ENCODE measurements at places on chromosomes 11 and 22.
A peak's percentile ranks its signal among the peaks of the same experiment; 100 is the strongest.

- DNase-seq = no peak
Measured at GRCh38 chr22:45917146-45917545, 59.8 kb downstream of the WNT7B start.

- no peak for DNase-seq
Measured at GRCh38 chr22:32880505-32880892, 79.0 kb downstream of the TIMP3 start.

- no peak for DNase-seq
Measured at GRCh38 chr22:23609983-23610781, 21.9 kb downstream of the DRICH1 start.

DNA sequence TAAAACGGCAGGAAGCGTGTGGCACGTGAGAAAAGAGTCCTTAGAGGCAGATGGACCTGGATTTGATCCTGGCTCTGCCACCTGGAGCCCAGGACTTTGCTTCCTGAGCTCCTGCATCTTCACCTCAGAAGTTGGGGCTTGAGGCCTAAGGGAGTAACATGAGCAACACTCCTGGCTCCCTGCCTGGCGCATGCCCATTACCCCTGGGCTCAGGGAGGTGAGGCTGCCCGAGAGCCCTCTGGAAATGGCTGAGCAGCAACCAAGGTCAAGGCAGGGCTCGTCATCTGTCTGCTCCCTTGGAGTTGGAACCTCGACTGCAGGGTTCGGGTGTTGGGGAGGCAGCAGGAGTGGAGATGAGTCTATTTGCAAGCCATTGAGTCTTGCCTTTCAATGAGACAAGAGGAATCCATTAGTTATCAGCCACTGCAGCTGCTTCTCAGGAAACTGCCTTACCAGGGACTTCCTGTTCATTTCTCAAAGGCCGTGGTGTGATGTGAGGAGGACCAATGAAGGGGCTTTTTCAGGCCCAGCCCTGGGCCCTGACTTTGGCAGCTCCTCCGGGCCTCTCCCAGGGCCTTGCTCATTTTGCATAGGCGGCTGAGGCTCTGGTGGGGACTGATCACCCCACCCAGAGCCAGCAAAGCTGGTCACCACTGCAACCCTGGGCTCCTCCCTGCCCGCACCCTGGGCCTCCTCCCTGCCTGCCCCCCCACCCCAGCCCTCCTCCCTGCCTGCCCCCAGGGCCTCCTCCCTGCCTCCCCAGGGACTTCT, 6.4 kb downstream of the FADS2 start:
- peak; percentile 44 for DNase-seq

DNA sequence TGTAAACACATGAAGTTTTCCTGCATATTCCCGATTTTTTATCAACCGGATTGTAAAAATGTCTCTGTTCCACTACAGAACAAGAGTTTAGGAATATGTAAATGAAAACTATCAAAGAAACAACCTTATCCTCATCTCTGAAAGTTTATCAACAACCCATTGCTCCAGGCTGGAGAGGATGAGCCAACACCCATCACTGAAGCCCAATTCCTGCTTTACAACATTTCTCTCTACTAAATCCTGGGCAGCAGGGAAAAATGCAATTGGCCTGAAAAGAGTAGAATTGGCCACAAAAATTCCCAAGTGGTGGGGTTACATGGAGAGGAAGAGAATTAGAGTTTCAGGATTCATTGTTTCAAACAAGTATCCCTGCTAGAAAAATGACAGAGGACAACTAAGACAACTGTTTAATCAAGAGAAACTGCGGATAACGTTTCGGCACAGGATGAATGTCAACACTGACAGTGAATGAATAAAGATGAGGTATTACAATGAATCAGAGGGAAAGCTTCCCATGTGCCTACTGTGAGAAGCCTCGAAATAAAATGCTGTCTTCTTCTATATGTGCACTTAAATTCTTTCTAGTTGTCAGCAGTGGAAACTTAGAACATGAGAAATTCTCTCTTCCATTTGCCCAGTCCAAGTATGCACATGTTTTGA, 317.3 kb upstream of the ANO3 start:
- DNase-seq = no peak

- DNase-seq = peak; percentile 31
Measured at GRCh38 chr11:125345421-125346178, 150.5 kb downstream of the FEZ1 start.

DNA sequence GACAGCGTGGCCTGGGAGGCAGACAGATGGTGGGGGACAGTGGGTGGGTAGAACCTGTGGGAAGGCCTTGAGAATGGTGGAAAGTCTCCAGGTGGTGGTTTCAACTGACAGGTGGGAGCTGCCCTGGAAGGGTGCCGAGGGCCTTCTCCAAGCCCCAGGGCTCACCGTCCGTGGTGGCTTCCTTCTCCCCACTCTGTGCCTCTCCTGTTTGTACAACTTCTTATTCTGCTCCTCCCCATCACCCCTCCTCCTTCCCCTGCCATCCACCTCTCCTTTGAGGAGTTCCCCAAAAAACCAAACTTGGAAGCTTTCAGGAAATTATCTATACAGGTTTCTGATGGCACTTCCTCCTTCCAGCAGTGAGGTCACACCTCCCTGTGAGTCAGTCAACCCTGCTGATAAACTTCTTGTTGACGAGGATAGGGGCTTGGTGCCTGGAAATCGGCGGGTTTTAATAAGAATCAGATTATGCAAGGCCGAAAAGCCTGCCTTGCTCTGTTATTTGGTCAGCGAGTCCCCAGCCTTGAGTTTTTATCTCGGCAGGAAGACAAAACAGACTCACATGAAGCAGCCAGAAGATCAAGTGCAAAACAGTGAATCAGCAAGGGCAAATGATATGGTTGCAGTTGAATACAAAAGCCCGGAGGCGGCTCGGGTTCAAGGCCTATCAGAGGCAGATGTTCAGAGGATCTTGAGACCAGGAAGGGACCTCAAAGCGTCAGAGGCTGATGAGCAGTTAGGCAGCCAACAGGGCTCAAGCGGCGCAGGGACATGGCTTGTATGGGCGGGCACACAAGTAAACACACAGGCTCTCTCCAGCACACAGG, 9.5 kb upstream of the ST3GAL4 start:
- DNase-seq = no peak

DNA sequence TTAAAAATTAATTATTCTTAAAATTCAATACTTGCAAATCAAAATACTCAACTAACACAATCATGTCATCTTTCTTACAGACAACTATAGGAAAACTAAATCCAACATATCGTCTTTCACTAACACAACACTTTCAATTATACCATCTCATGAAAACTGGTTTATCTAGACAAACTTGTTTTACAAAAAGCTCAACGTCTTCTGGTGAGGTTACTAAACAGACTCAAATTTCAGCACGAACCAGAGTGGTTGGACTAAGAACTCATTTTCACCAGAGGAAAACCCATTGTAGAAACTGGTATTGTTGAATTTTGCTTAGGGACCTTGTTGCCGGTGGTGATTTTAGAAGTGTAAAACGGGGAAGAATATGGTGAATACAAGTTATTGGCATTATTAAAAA, 52.2 kb downstream of the NUP98 start:
- DNase-seq = no peak

GRCh38 chr11:64848826-64849597, 4.6 kb upstream of the CDC42BPG start:
- no peak for DNase-seq

DNA sequence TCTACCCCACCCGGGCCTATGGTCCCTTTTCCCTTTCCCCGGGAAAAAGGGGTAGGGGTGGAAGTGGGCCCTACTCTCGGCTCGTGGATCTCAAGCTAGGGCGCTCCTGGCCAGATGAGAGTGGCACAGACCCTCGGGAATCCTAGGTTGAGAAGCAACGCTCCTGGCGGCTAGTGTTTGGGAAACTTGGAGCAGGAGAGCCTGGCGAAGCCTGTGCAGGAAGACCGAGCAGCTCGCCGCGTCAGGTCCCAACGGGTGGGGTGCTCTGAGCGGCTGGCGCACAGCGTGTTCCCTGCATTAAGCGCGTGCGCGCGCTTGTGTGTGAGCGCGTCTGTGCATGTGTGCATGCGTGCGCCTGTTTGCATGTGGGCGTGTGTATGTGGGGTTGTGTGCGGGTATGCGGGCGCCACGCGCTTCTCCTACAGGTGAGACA, 7.1 kb upstream of the FLI1 start:
- DNase-seq = no peak

DNA sequence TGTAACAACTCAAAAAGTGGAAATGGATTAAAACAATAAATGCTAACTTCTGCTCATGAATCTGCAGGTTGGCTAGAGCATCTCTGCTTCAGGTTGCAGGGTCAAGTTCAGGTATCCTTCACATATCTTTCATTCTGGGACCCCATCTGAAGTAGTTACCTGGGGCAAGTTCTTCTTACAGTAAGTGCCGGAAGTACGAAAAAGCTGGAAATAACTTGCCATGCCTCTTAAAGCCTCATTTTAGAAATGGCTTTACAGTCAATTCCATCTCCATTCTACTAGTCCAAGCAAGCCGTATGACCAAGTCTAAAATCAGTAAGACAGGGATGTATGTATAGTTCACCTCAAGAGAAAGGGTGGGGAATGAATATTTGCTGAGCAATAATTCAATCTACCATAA, 93.7 kb downstream of the FCHSD2 start:
- DNase-seq = no peak

- DNase-seq = no peak
Measured at GRCh38 chr11:80309301-80309700, 868.5 kb upstream of the TENM4 start.

DNA sequence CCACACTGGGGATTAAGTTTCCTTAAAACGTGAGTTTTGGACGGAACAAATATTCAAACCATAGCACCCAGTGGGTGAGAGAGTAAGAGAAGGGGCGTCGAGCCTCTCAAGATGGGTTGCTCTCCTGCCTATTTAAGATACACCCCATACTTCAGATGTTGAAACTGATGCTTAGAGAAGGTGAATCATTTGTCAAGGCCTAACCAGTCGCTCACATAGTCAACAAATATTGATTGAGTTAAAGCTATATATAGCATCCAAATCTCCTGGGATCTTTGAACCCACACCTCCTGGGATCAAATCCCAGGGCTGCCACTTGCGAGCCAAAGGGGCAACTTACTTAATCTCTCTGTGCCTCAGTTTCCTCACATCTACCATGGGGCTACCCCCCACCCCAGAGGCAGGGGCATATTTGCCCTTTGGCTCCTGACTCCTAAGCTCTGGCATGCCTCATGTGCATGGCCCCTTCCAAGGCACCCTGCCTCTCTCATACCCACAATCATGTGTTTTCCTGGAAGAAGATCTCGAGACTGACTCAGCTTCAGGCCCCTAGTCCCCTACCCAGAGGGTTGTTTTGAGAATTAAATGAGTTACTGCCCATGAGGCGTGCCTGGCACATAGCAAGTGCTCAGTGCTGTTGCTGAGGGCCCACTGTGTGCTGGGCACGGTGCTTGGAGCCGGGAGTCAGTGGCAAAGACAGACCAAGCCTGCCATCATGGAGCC, 19.0 kb upstream of the PDGFB start:
- DNase-seq = no peak

GRCh38 chr22:43218786-43219185, 31.9 kb upstream of the TTLL12 start:
- DNase-seq = no peak

GRCh38 chr11:62373464-62374119, 36.3 kb downstream of the ASRGL1 start:
- no peak for DNase-seq

DNA sequence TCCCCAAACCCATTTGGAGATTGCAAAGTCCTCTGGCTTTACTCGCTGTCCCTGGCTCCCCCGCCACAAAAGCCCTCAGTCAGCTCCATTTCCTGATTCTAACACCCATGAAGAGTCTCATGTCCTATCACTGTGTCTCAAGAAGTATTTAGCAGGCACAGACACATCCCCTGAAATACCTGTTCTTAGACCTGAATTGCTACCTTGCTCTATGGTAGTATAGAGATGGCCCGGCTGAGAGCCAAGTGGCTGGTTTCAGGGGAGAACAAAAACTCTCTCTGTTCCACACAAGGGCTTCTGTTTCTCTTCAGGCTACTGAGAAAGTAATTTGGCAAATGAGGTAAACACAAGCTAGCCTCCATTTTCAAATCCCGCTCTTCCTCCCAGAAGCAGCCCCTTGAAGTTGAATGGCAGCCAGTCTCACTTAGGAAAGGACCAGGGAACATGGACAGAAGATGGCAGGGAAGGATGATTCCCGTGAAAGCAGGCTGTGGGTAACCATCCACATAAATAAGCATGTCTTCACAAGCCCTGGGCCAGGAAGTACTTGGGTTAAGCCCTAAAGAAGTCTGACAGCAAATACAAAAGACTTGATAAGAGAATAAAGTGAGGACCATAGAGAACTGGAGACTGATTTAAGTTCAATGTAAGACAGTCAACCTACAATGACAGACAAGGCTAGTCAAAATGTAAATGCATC, 137.8 kb downstream of the C11orf58 start:
- no peak for DNase-seq

- DNase-seq = no peak
Measured at GRCh38 chr11:118530180-118530682, 761 bp upstream of the TMEM25 start.

DNA sequence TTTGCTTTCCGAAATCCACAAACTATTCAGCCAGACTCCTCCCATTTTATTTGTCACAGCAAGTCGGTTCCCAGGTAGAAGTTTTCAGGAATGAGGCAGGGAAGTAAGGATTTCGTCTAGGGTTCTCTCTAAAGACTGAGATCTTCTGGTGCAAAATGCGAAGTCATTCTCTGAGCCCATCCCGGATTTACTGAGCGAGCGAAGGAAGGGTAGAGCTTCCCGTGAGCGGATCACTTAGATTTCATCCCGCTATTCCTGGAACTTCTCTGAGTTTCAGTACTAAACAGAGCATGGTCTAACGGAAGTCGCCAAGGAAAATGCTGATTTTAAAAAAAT, 3.1 kb upstream of the CALCA start:
- DNase-seq = no peak

DNA sequence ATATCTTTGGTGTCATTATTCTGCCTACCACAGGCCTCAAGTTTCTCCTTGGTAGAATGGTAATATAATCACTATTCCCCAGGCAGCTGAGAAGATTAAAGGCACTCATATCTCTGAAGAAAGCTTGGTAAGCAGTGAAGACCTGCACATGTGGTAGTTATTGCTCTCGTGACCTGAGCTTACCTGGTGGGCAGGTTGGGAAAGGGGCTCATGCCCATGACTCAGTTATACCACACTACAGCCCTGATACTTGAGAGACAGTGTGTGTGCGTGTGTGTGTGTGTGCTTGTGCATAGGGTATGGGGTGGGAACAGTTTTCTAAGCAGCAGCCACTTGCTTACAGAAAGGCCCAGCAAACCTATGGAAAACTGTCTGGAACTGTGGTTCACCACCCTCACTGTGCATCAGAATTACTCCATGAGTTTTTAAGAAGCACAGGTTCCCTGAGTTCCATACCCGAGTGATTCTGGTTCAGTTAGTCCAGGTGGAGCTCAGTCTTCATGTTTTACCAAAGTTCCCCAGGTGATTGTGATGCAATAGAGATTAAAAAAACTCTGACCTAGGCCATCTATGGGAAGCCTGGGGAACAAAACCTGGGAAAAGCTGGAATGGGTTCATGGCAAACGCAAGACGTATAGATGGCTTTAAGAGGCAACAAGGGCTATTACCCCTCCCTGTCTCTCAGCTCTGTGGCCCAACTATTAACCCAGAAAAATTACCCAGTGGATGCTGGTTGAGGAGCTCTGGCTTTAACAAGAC, 79.0 kb upstream of the ZBED5 start:
- no peak for DNase-seq

All from T-helper 9 cell (primary cell).